Activated CD4-positive, alpha-beta T cell treated with anti-CD3 and anti-CD28 coated beads for 24 hours (primary cell): ENCODE measurements at places on chromosomes 1 and 21.

DNA sequence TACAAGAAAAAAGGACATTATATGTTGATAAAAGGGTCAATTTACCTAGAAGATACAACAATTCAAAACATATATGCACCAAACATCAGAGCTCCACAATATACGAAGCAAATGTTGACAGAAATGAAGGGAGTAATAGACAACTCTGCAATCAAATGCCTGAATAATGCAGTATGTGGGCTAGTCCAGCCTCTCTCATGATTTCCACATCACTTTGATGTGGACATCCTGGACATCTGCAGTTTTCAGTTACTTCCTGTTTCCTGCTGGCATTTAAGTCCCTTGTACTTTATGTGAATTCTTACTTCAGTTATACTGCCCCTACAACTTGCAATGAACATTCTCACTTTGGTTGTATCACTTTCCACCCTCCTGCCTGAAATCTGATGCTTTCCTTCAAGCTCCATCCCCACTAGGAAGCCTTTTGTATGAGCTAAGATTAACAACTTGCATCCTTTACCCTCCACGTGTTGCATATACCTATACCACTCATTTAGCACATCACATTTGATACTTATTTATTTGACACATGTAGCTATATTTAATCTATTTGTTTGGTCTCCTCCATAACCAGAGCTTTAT lies 36.7 kb downstream of the DISC1 start:
- DNase-seq, result no peak

GRCh38 chr1:25615563-25616094 lies 962 bp upstream of the MAN1C1 start:
- no peak for DNase-seq

DNA sequence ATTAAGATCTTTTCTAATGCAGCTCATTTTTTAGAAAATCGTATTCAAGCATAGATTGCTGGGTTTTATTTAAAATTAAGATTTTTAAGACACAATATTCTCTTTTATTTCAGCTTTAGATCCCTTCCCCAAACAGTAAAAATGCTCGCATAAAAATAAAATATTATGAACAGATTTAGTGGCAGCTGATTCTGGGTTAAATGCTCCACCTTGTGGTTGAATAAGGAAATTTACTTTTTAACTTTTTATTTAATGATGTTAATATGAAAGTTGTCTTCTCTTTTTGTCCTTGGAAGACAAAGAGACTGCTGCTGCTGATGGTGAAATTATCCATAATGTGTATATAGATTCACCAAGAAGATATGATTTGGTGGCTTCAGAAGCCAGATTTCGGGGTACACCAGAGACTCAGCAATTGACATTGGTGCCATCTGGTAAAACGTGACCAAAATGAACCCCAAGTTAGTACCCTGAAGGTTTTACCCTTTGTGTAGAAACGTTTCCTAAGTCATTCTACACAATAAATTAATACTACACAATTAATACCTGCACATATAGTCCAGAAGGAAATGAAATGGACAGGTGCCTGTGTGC lies 128.0 kb downstream of the ADAMTS1 start:
- DNase-seq, result no peak

DNA sequence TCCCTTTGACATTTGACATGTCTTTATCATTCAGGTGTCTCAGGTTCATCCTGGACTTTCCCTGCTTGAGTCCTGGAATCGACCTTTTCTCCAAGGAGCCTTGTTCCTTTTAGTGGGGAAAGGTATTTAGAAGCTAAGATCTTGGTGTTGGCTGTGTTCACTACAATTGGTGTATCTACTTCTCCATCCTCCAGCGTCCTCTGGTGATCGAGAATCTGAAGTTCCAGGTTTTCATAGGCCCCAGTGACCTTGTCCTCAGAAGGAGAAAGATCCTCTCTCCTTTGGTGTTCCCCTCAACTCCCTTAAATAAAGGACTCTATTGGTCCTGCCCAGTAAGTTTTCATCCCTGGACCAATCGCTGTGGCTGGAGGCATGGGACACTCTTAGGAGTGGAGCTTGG lies 22.1 kb downstream of the MROH7 start:
- DNase-seq, result no peak

- no peak for DNase-seq
Measured at GRCh38 chr1:61450872-61451571, 273.9 kb downstream of the TM2D1 start.

- DNase-seq, result no peak
Measured at GRCh38 chr1:43321331-43321891, 16.2 kb upstream of the MPL start.

GRCh38 chr1:207429963-207430362 lies 24.2 kb upstream of the CR2 start:
- DNase-seq, result no peak

DNA sequence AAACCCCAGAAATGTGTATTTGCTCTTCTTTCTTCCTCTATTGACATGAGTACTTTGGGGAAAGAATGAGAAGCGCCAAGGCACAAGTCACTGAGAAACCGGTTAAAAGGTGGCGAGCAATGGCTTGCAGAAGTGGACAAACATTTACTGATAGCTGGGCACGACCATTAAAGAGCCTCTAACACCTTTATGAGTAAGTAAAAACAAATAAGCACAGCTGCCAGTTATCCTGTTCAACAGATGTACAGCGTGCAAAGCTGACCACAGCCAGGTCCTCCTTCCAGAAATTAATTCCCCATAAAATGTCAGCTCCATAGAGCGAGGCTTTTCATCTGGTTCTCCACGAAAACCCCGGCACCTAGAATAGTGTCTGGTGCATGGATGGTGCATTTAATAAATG lies 72.7 kb downstream of the CAPZB start:
- no peak for DNase-seq

DNA sequence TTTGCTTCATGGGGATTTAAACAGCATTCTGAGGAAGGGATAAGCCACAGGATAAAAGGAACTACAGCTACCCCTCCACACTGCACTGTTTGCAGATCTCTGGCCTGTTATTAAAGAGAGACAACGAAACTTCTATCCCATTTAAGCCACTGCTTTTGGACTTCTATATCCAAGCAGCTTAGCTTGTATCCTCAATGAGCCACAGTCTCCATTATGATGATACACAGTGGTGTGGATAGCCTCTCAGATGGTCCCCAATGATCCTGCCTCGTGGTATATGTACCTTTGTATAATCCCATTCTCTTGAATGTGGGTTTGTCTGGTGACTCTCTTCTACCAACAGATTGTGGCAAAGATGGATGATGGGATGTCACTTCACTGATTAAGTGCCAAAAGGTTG lies 36.0 kb upstream of the MARK1 start:
- no peak for DNase-seq

DNA sequence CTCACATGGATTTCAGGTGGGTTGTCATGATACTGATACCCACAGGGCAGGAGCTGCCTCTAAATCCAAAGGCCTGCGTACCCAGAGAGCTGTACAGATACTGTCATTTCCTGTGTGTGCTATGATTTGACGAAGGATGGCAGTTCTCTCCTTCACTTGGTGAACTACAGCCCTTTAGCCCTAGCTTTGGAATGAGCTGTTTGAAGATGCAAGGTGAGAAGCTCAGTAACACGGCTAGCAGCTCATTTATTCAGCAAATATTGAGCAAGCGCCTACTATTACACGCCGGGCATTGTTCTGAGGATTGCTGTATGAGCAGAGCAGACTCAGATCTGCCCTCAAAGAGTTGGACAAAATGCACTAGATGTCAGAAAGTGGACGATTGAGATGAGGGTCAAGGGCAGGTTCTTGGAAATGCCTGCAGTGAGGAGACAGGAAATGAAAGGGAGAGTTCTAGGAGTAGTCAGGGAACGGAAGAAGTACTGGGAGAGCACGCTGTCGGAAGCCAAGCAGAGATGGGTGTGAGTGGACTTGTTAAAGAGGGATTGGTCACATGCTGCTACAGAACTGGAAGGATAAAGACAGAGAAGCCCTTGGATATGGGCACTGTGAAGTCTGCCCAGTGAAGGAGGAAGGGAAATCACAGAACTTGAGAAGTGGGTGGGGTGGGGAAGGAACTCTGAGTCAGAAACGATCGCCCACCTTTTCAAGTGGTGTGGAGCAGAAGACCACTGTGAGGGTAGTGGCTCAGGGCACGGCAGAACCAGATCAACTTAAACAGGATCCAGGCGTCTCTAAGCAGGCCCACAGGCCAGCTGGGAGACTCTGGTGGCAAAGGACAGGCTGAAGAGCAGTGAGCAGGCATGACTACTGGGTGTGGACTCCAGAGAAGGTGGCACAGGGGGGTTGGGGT lies 7.1 kb downstream of the PTGFRN start:
- DNase-seq, result no peak

DNA sequence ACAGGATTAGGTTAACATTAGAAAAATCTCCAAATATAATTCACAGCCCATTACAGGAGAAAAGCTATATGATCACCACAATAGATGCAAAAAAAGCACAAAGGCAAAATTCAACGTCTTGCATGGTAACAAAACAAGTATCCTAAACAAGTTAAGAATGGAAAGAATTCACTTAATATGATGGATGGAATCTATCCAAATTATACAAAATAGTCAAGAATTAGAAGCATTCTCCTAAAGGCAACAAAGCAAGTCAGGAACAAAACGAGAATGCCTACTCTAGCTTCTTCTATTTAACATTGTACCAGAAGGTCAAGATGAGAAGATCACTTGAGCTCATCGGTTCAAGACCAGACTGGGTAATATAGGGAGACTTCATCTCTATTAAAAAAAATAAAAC lies 442.8 kb downstream of the SETD4 start:
- DNase-seq, result no peak

- DNase-seq, result no peak
Measured at GRCh38 chr1:44483089-44483874, 78.2 kb downstream of the RNF220 start.

GRCh38 chr1:195019385-195019784 lies 1588.9 kb downstream of the KCNT2 start:
- no peak for DNase-seq

- no peak for DNase-seq
Measured at GRCh38 chr1:242523719-242524570, 552 bp downstream of the PLD5 start.

DNA sequence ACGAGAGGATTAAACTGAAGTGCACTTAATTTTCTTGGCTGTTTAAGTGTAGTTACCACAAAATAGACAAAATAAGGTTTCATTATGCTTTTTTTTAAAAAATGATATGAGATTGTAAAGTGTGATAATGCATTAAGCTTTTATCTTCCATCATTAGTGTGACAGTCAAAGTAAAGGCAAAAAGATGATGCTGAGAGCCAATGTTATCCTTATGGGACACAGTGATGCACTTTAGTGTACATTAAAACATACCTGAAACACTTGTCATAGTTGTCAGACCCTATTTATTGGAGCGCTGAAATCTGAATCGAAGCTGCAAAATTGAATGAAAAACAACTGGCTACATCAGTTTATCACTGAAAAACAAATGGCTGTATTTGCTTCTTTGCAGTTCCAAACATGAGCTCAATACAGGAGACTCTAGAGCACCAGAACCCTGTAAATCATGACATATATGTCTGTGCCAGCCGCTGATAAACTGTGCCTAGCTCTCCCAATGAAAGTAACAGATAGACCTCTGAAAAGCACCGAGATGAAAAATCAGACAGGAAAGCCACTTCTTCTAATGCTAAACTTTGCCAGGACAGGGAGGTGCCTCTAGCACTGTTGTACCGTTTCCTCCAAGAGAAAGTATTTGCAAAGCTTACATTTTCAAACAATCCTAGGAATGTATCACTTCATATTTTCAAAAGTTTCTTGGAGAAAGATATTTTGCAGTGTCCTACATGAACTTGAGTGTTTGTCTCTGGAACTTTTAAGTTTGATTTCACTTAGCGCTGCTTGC lies 120.7 kb upstream of the TMPRSS15 start:
- no peak for DNase-seq

DNA sequence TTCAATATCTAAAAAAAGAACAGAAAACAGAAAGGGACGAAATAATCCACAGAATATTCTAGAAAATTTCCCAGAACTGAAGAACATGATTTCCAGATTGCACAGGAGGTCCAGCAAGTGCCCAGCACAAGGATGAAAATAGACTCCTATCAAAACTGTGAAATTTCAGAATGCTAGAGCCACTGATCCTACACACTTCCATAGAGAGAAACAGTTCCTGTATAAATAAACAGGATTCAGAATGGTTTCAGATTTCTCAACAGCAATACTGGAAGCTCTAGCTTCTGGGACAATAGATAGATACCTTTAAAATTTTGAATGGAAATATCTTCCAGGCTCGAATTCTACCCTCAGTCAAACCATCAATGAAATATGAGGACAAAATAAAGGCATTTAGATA lies 4.6 kb downstream of the TARBP1 start:
- no peak for DNase-seq
